Effector memory CD8-positive, alpha-beta T cell (primary cell): ENCODE measurements at places on chromosomes 11 and 22.

DNA sequence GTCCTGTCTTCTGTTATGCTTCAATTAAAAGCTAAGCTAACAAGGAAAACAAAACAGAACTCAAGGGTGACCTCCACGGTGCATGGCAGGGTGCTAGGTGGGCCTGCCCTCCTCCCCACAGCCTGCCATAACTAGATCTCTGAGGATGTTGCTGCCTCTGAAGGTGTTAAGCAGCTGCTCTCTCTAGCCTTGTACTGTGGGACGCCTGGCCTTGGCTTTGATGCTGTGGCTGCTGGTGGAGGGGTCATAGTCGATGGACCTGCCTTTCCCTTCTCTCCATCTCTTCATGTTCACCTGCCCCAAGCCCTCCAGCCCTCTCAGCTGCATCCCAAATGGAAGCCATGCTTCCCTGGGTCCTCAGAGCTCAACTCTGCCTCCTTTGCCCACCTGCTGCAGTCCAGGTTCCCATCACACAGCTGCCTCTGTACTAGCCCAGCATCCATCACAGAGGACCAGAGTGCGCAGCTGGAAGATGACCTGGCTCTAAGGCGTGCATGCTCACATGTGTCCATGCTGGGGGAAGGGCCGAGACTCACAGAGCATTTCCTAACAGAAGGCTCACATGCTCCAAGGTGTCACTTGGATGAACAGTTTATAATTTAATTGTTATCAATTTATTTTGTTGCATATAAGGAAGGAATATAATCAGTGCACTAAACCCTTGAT lies 180.3 kb upstream of the E2F8 start:
- no peak for DNase-seq

- DNase-seq, result no peak
Observed at GRCh38 chr11:101748572-101749344, 165.0 kb upstream of the TRPC6 start.

GRCh38 chr11:132342408-132342807 lies 972.0 kb downstream of the NTM start:
- no peak for DNase-seq

- DNase-seq, result no peak
Observed at GRCh38 chr22:45923835-45924234, 53.1 kb downstream of the WNT7B start.

- no peak for DNase-seq
Observed at GRCh38 chr11:115990004-115990447, 485.8 kb upstream of the CADM1 start.

DNA sequence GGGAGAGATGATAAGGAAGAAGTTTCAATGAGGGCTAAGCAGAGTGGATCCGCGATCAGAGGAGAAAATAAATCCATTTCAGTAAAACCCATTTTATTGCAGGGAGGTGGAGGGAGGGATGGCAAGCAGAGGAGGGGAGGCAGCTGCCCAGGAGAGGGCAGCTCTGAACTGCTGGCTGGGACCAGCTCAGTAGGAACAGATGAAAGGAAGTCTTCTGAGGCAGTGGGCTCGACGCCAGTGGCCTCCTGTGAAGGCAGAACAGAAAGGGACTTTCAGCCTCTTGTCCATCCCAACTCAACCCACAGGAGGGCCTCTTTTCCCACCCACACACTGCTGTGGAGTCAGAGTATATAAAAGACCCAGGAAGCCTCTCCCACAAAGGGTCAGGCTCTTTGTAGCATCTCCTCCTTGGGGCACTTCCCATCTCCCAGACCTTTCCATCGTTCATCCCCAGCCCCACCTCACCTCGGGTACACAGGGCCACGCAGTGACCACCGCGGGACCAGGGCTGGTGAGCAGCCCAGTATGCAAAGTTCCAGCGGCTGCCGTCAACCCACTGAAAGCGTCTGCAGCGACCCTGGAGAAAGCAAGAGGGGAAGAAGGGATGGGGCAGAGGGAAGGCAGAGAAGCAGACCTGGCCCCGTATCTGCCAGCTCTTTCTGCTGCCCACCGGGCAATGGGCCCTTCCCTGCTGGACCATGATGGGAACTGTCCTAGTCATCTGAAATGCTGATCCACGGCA lies 3.0 kb downstream of the PRG2 start:
- no peak for DNase-seq

GRCh38 chr22:36740716-36741115 lies 35.2 kb downstream of the IFT27 start:
- no peak for DNase-seq

GRCh38 chr11:126284829-126285228 lies 1.9 kb downstream of the TIRAP start:
- DNase-seq, result peak; percentile 85

DNA sequence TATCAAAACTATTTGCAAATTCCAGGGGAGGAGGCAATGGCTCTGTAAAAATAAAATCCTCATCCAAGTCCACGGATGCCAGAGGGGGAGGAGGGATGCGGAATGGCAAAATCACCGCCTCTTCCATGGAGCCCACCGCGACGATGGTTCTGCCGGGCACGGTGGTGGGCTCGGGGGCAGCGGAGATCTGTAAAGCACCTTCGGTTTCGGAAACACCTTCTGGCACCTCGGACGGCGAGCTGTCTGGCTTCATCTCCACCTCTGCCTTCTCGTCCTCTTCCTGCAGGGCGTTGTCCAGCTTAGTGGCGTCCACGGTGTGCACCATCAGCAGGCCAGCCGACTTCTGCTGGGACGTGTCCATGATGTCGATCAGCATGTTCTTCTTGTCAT lies 87.7 kb downstream of the CTTN start:
- DNase-seq, result no peak

- no peak for DNase-seq
Observed at GRCh38 chr22:27195494-27195893, 538.1 kb downstream of the MIAT start.

DNA sequence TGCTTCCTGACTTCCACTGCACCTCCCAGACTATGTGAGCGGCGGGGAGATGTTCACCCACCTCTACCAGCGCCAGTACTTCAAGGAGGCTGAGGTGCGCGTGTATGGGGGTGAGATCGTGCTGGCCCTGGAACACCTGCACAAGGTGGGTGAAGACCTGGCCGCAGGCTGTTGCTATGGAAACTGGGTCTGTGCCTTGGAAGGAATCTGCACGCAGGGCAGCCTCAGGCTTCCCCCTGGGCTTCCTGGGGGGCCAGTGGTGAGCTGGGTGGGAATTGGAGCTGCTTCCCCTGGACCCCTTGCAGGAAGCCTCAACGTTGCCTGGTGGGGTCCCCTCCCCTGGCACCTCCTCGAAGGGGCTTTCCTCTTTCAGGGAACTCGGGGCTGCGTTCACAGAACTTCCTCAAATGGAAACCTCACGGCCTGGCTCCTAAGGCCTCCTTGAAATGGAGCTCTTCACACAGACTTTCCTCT lies 1.5 kb downstream of the RPS6KA4 start:
- DNase-seq, result no peak

DNA sequence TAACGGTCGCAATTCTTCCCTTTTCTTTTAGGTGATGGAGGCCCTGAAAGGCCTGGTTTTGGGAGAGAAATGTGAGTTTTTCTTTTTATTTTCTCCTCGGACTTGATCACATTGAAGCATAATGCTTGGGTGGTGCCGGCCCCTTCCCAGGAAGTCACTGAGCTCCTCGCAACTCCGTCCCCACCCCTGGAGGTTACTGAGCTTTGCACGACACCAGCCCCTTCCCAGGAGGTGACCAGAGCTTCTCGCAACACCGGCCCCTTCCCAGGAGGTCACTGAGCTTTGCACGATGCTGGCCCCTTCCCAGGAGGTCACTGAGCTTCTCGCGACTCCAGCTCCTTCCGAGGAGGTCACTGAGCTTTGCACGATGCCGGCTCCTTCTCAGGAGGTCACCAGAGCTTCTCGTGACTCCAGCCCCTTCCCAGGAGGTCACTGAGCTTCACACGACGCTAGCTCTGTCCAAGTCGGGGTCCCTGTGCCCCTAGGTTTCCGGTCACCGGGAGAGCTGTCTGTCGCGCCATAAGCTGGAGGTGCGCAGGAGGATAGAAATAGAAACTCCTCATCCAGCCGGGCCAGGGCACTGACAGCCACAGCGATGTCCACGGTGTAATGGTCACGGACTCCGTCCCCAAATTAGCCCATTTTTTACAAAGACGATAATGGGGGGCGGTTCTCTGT lies 586.4 kb downstream of the BRD1 start:
- no peak for DNase-seq

DNA sequence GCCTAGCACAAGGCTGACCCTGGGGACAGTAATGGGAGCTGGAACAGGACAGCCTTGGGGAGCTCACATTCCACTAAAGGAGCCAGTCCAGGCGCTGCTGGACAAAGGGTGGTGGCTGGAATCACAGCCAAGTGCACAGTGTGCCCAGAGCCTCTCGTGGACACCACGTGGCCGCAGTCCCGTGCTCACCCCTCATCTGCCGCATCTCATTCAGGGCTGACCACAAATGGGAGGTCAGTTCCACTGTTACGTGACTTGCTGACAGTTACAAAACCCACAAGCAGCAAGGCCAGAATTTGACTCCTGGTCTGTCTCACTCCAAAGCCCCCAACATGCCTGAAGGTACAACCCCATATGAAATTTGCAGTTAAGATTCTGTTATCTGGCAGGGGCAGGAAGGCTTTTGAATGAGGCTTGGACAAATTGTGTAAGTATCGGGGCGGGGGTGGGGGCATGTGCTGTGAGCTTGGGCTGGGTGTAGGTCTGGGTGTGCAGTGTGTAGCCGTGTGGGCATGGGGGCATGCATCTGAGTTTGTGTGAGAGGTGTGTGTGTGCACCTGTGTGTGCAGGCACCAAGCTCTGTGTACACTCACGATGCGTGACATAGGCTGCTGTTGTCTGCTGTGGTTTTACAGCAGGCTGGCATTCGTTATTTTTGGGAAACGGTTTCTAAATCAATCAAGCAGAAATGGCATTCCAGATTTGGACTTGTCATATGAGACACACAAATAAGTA lies 301.7 kb downstream of the BRD1 start:
- DNase-seq, result no peak

- DNase-seq, result no peak
Observed at GRCh38 chr11:98561252-98561651, 459.5 kb upstream of the CNTN5 start.

DNA sequence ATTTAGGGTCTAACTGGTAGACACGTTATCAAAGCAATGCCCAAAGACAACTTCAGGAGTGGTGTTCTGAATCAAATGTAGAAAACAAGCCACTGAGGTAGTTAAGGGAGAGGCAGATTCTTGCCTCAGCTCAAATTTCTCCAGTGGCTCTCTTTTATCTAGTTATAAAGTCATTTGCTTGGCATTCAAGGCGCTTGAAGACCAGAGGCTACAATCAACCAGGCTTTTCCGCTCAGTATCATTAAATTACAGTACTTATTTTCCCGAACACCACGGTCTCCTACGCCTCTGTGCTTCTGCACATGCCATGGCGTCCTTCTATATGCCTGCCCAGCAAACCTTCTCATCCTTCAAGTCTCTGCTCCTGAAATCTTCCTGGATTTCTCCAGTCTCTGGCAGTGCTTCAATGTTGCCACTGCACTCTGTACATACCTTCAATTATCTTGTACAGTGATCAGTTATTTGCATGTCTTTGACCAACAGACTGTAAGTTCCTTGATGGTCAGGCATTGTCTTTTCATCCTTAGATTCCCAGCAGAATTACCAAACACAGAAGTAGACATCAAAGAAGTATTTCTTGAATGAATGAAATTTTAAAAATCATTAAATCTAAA lies 1.4 kb downstream of the POGLUT3 start:
- DNase-seq, result no peak

DNA sequence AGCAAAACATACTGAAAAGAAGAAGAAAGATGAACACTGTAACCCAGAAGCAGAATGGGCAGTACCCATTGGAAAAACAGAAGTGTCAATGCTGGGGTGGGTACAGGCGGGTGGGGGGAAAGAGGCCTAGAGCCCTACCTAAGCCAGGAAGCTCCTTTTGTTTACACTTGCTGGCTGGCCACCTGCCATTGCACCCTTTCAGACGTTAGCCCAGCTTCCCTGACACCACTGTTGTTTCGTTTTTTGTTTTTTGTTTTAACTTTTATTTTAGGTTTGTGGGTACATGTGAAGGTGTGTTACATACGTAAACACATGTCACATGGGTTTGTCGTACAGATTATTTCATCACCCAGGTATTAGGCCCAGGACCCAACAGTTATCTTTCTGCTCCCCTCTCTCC lies 55.4 kb downstream of the PLEKHA7 start:
- DNase-seq, result no peak

DNA sequence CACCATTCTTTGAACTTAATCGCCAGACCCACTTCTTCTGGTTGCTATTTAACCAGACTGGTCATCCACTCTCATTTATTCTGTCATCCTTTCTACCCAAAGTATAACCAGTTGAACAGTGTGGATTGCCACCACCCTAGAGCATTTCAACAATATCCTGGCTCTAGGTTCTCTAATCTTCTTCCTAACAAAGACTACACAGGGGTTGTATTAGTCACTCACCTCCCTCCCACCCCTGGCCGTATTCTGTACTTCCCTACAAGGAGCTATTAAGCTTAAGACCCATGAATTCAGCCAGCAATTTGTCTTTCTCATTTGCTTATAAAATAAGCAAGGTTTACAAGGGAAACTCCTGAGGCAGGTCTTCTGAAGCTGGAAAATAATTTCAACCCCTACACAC lies 46.9 kb upstream of the CEP126 start:
- no peak for DNase-seq

- no peak for DNase-seq
Observed at GRCh38 chr22:36395055-36395849, 7.5 kb upstream of the MYH9 start.

DNA sequence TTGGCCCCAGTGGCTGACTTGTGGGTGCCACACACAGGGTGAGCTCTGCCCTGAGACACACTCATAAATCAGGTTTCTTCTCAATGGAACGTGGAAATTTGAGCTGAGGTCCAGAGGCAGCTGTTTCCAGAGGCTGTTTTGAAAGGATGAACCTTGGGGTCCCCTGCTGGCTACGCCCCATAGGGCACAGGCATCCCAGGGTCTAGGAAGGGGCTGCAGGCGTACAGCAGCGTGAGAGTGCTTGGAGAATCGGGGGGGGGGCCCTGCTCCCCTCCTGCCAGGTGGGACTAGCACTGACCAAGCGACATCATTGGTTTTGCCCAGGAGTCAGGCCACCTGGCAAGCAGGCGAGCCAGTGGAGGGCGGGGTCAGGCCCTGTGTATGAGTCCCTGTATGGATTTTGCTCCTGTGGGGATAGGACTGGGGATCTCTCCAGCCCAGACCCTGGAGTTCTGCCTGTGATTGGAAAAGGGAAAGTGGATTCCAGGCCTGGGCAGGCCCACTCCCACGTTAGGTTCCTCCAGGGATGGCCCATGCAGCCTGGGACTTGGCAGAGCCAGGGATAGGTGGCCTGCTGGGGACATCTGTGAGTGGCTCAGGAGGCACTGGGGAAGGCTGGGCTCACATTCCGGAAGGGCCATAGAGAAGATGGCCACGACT lies 61.0 kb downstream of the FBXO7 start:
- no peak for DNase-seq

GRCh38 chr11:129815596-129816461 lies at the start of gene TMEM45B:
Gene TMEM45B (plus strand): TSS chr11:129815848. CDS start chr11:129852483, 36,635 bp downstream.
- no peak for DNase-seq

DNA sequence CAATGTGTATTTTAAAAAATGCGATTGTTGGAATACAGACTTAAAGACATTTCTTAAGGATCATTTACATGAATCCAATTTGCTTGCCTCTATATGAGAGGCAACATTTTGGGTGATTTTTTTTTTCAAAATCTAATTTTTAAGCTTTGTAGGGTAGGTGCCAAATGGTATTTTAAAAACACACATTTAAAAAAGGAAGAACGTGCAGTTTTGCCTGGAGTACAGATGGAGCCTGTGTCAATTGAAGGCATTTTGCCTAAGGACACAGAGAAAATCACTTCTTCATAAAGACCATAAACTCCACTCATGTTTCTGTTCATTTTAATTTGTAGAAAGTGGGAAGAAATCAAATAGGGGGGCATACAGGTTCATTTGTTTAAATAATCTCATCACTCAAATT lies 91.3 kb downstream of the BDNF start:
- no peak for DNase-seq
